ENCODE measurements at places on chromosomes 5 and 9. TPM values are rescaled to one million over a fixed set of nuclear protein-coding genes. Genes with fewer than 3 reads are reported as not detected.

DNA sequence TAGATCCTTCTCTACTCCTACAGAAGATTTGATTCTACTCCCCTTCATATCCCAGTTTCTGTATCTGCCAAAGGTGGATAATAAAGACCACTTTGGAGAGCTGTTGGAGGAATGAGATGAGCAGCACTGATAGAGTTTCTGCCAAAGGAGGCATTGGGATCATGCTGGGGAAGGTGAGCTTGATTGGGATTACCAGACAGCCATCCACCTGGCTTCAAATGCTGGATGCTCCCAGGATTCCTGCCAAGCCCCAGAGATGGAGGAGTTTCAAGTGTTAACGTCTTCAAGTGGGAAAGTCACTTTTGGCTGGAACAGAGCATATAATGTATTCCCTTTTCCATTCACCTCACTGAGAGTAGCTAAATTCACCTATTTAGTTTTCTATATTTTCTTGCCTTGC, 348.4 kb downstream of the TRIM32 start:
- no peak for DNase-seq

The SAPCD2 gene
- total RNA-seq = not detected

The RNF180 gene
- total RNA-seq = 21.3 TPM

DNA sequence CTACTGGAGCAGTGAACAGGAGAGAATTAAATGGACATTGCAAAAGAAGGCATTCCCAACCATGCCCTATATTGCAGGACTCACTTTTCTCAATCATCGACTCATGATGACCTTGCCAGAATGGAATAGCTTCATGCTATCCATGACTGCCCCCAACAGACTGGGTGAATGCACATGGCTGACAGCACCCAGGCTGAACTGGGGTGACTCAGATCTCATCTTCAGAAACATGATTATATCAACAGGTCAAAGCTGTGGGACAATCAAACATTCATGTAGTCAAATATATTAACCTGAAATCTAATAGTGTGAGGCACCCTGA, 34.7 kb upstream of the MIER3 start:
- no peak for DNase-seq

The AK1 gene
- 54.3 TPM for total RNA-seq

The LHFPL2 gene
- 127 TPM for total RNA-seq

DNA sequence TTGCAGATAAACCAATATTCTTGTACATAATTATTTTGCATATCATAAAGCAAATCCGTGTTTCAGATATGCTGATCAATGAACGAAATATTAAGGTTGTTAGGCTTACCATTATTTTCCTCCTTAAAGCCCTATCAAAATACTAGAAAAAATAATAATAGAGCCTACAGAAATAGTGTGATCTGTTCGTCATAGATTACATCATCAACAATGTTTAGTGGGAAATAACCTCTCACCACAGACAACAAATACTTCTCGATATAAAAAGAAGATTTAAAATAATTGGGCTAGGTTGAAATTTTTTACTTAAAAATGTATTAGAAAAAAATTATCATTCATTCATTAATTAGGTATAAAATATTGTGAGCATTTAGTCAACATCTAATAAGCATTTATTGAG, 71.0 kb upstream of the ADCY2 start:
- DNase-seq = no peak

DNA sequence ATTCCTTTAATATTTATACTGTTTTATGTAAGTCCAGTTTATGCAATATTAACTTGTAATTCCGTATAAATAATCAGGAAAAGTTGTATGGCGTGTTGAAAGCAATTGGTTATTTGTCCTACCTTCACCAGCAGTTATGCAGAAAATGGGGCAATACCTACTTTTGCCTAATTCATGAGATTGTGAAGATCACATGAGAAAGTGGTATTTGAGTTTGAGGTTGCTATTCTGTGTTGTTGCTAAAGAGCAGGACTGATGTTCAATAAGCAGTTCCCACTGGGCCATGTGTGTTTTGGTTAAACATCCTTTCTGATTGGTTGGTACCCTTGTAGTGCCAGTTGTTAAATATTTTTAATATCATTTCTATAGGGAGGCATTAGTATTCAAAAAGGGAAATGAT, 3.2 kb downstream of the TGFBR1 start:
- DNase-seq = no peak

The PHF24 gene
- 0.85 TPM for total RNA-seq

The AQP7 gene
- total RNA-seq = not detected

The TAF11L13 gene
- total RNA-seq = not detected

GRCh38 chr9:122403381-122404000, 32.7 kb downstream of the PTGS1 start:
- DNase-seq = no peak

GRCh38 chr5:68180121-68181038, 35.2 kb upstream of the PIK3R1 start:
- DNase-seq = no peak

The EGFLAM gene
- 0.26 TPM for total RNA-seq

DNA sequence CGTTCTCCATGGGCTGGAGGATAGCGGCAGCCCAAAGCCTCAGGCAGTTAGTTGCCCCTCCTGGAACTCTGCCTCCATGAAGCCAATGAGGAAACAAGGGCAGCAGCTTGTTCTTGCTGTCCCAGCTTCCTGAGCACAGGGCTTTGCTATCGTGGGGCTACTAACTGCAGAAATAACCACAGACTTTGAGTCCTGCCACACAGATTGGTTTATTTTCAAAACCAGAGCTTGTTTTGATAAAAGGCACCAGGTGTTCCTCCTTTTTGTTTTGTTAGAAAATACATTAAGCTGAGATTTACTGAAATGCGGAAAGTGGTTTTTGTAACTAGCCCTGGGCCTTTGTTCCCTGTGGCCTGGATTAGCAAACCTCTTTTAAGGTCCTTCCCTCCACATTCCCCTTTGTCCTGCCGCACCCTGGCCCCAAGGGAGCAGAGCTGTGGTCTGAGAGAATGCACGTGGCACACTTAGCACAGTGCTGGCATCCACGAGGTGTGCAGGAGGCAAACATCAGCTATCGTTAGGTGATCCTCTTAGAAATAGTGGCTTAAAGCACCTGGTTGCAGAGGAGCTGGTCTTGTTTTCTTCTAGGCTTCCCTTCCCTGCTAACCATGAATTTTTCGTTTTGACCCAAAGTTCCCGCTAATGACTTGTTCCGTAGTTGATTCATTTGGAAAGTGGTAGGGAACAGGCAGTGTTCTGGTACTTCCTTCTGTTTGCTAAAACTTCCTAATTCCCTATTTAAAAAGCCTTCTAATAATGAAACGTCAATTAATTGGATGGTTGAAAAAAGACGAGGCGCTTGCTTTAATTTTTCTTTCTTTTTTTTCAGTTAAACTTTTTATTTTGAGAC, 21.5 kb downstream of the MVB12B start:
- DNase-seq = no peak

GRCh38 chr5:60248901-60249300, 355.4 kb upstream of the PDE4D start:
- DNase-seq = no peak

DNA sequence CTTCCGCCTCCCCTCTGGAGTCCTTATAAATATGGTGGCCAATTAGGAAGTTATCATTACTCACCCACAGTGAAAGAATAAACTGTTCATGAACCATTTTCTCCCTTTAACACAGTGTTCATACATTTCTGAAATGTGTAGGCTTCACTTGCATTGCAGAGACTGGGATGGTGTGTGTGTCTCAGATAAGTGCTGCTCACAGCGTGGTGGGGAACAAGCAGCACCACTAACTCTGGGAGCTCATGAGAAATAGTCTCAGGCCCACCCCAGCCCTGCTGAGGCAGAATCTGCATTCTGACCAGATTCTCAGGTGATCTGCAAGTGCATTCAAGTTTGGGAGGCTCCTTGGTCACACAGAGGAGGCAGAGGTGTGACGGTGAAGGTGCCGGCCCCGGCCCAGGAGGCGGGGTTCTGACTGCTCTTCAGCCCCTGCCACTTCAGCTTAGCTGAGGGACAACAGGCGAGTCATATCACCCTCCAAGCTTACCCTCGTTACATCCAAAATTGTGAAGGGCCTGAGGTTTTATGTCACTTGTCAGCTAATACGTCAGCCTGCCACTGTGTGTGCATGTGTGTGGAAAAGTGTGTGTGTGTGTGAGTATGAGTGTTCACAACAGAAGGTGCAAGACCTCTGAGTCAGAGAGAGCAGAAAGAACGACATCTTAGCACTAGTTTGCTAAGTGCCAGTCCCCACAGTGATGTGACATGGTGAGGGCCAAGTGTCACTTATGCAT, 34.7 kb downstream of the DAP start:
- no peak for DNase-seq

The CTNND2 gene
- total RNA-seq = not detected

The LRRC14B gene
- total RNA-seq = not detected

GRCh38 chr5:138709202-138709601, 44.0 kb upstream of the CTNNA1 start:
- no peak for DNase-seq

DNA sequence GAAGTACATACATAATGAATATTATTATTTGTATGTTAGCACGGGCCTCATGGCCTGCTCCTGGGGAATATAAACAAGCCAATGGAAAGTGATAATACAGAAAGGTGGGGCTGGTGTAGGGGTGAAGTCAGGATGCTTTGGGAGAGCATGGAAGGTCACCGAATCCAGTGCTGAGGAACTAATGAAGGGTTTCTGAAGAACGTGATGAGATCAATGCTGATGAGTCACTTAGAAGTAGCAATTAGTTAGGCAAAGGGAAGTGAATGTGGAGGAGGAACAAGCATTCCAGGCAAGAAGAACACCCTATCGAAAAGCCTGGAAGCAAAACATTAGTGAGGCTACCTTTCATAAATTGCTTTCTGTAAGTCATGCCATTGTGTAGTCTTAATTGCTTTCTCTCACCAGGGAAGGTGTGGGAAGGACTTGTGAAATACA, 2.1 kb downstream of the ANXA1 start:
- DNase-seq = no peak

- no peak for DNase-seq
These were observed 22.0 kb upstream of the TEK start for GRCh38 chr9:27086818-27087680.

The KCTD16 gene
- total RNA-seq = 0.26 TPM

DNA sequence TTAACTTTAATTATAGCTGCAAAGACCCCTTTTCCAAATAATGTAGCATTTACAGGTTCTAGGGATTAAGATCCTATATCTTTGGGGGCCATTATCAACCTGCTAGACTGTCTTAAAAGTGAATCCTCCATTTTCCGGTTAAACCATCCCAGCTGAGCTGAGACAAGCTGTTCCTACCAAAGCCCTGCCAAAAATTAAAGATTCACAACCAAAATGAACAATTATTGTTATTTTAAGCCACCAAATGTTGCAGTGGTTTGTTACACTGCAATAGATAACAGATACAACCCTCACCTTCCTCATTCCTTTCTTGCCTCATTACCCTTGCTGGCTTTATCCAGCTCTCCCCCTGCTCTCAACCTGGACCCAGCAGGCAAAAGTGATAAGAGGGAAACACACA, 343.4 kb downstream of the CDK5RAP2 start:
- DNase-seq = no peak

DNA sequence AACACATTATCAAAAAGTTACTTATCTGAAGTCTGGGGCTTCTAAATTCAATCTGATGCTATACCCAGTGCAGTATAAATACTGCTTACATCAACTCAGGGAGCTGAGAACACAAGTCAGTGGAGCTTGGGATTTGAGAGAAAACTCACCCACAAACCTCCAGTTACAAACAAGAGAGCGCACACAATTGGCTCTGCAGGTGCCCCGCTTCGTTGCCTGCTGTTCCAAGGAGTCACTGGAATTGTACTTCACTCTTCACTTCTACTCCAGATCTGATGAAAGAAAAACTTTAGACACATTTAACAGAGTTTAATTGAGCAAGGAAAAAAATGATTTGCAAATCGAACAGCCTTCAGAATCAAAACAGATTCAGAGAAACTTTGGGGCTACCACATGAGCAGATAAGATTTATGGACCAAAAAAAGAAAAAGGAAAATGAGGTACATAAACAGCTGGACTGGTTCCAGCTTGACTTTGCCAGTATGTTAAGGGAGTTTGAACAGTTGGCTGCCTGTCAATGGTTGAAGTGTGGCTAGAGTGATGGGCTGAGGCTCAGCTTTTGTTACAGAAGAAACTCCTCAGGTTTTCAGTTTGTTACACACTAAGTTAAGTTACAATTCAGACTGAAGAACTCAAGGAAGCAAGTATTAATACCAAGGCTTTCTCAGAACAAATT, 156.6 kb downstream of the AOPEP start:
- DNase-seq = no peak

- DNase-seq = no peak
These were observed 161.2 kb downstream of the ZNF462 start for GRCh38 chr9:107024193-107024592.

DNA sequence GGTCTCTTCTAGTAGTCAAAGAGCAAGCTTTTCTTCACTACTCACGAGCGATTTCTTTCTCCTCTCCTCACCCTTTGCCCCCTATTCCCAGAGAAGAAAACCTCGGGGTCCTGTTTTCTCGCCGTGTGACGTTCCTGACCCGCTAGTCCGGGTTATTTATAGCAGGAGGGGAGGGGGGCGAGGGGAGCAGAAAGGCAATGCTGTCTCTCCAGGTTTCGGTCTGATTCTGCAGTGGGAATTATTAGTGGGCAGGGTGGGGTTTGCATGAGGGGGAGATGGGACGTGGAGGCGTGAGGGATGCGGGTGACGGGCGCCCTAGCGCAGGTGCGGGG, 847 bp upstream of the GABRB2 start:
- no peak for DNase-seq

The TERT gene
- not detected for total RNA-seq

DNA sequence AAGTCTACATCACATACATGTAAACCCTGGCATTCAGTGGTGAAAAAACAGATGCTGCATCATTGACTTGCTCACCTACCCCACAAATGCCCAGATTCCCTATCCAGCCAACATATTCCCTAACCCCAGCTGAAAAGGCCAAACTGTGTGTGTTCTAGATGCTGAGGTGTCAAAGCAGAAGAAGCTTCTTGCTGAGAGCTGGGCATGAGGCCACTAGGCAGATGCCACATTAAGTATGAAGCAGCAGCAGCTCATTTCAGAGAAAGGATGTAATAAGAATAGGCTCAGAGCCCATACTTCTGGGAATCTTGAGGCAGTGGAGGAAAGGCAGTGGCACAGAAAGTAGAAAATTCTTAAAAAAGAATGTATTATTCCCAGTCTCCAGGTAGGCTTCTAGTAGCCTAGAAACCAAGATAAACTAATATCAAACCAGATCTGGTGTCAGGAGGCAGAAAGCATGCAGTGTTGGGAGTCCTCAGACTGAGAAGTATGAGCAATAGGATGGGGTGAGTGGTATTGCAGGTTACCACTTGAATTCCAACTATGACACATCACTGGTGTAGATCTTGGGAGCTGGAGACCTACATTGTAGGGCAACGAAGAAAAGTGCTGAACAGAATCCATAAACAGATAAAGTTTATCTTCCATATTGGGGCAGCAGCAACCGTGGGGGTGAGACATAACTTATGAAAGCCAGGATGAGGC, 71.9 kb upstream of the GRHPR start:
- DNase-seq = no peak

The DPP7 gene
- 53.6 TPM for total RNA-seq

- DNase-seq = no peak
These were observed 49.5 kb upstream of the SUSD1 start for GRCh38 chr9:112224401-112225289.

The PRR16 gene
- total RNA-seq = 2.2 TPM

Measured in uterus (tissue), 4 donors.